Right kidney (tissue), 9 donors: ENCODE measurements at places on chromosomes 1 and 21.
A peak's percentile ranks its signal among the peaks of the same experiment; 100 is the strongest.

DNA sequence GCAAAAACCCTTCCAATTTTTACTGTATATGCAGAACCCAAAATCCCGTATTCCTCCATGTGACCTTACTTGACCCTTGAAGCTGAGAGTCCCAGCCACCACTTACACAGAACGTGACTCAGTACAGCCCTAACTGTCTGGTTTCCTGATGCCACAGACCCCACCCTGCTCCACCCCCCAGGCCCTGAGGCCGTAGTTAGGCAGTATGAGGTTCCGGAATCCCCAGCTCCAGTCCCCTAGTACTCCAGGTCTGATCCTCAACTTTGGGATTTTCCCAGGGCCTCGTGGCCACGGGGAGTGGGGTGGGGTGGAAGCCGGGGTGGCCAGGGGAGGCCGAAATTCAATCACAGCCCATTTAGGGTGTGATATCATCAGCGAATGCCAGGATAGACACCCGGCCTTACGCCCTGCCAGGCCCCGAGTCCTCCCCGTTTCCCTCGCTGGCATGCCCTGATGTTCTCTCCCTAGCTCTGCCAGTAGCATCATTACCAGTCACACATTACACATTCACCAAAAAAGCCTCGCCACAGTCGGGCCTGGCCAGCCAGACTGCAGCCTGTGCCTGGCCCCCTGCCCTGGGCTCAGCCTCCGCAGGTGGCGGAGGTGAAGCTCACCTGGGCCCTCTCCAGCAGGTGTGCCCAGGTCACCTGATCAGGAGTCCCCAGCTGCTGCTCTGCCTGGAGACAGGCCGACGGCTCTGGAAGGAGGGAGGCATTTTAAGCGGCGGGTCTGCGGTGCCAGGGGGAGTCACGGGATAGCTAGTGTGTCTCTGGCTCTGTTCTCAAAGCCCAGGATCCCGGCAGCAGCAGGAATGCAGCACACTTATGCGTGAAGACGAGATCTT lies 70.8 kb downstream of the SCCPDH start:
- no peak for DNase-seq

DNA sequence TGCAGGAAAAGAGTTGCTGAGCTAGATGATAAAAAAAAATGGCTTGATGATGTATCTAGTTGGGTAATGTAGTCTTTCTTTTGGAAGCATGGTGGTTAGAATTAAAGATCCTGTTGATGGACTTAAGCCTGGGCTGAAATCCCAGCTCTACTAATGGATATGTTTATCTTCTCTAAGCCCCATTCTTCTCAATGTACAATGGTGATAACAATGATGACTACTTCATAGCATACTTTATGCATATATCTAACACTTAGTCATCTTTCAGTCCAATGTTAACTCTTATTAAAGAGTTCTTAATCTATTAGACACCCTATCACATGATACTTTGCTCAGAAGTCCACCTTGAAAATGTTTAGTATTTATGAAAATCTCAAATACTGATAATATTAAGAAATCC lies 189.5 kb downstream of the PLA2G4A start:
- DNase-seq = no peak

- DNase-seq = no peak
Measured at GRCh38 chr1:178862416-178862815, 8.5 kb downstream of the ANGPTL1 start.

DNA sequence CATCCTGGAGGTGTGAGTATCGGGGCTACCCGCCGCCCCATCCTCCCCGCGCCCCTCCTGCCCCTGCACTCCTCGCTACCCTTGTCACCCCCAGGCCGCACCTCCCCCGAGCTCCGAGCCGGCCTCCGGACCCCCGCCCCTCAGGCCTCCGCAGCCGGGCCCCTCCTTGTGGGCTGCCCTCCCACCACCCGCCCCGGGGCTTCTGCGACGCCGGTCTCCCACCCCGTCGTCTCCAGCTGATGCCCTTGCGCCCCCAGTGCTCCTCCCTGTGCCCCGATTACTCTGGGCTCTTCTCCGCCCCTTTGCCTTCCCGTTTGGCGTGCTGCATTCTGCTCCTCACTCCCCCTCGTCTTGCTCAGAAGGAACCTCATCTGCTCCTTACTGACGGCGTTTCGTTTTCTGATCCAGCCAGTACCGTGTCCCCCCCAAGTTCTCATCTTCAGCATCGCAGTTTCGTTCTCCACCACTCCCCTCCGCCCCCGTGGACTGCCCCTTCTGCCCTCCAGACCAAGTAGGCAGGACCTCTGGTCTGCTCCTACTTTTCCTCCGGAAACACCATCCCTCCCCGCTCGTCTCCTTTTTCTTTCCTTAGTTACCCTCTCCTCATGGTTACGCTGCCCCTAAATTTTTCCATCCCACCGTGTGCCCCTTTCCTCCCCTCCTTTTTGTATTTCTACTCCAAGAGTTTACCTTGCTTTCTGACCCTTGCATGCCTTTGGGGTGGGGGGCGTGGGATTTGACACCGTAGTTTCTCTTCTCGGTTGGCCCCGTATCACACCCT lies 841 bp downstream of the SNX27 start:
- DNase-seq = peak; percentile 55

- DNase-seq = no peak
Measured at GRCh38 chr1:84422909-84423308, 24.6 kb downstream of the DNASE2B start.

- no peak for DNase-seq
Measured at GRCh38 chr1:84598846-84599741, 24.9 kb upstream of the CTBS start.

DNA sequence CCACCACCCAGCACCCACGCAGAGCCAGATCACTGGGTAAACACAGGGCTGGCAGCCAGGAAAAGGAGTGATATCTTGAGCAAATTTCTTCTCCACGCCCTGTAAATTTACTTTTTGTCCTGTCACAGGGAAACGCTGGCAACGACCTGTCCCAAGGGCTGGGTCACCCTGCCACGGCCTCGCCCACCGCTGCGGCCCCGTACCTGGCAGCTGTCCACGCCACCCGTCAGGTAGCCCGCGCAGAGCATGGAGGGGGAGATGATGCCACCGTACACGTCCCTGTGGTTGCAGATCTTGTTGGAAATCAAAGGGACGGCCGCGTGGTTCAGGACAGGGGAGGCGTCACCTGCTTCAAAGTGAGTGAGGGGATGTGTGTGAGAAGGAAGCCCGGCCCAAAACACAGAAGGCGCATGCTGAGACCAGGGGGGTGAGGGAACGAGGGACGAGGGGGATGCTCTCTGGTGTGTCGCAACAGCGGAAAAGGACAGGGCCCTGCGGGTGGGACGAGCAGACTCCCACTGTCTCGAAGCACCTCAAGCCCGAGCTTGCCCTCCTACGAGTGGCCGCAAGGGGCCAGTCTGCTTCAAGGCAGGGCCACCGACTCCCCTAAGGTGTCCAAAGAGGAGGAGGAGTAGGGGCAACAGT lies 10.1 kb upstream of the TFF1 start:
- no peak for DNase-seq

DNA sequence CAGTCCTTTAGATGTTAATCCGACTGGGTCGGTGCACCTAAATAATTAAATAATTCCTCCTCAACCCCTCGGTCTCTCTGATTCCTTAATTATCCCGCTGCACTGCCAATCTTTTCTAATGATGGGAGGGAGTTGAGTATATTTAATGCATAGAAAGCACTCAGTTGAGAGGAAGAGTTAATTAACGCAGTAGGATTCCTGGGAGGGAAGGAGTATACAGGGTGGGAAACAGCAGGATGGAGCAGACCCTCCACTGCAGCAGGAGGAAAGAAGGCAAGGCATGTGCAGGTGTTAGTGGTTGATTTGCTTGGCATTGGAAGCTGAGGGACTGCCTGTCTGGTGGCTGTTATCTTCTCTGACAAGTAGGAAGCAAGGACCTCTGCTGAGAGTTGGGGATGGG lies 9.9 kb upstream of the REN start:
- DNase-seq = no peak

DNA sequence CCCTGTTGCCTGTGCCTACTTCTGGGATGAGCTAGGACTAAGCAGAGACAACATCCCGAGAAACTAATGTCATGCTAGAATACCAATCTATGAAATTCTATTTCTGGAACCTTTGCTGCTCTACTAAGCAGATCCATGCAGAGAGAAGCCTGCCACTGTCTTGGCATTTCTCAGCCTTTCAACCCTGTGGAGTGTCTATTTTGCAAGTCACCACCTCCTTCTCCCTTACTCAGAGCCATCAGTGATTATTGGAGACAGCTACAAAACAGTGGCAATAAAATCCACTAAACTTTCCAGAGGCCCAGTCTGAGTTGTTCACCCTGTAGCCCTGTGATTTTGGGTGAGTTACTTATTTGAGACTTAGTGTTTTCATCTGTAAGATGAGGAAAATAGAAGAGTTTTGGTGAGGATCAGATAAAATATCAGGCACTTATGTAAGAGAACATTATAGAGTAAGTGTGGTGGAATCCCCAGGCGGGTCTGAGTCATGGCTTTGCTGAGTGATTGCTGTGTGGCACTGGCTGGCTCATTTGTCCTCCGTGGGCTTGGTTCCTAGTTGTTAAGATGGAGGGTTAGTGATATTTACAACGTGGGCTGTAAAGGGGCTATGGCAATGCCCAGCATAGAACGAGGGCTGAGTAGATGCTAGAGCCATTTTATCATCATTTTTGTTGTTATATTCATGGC lies 61.1 kb downstream of the FMN2 start:
- DNase-seq = no peak

GRCh38 chr1:155760751-155761475 lies 72.0 kb downstream of the DAP3 start:
- DNase-seq = no peak

GRCh38 chr1:24673341-24673740 lies 30.2 kb downstream of the SRRM1 start:
- DNase-seq = no peak

- DNase-seq = no peak
Measured at GRCh38 chr1:6121021-6121421, 59.1 kb downstream of the CHD5 start.

DNA sequence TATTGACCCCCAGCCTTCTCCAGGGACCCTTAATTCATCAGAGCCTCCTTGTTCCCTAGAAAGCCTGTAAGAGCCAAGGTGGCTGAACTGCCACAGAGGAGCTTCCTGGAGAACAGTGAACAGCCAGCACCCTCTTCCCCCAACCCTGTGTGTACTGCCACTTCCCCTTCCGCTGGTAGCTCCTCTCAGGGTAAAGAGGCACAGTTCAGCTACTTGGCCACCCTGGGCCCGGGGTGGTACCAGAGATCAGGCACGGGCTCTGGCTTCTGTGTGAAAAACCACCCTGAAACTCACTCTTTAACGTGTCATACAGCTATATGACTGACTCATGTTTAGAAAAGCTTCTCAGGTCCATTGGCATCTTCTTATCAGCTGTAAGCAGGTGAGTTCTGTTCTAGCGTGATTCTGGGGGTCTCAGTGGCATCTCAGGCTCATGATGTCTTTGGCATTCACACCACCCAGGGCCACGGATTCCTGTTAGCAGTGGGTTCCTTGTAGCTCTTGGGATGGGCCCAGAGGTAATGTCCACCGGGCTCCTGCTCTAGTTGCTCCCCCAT lies 22.4 kb downstream of the ARMH1 start:
- DNase-seq = no peak

- DNase-seq = no peak
Measured at GRCh38 chr1:54883349-54884102, 3.5 kb downstream of the DHCR24 start.

GRCh38 chr1:53411541-53412152 lies 47.6 kb upstream of the DMRTB1 start:
- no peak for DNase-seq

DNA sequence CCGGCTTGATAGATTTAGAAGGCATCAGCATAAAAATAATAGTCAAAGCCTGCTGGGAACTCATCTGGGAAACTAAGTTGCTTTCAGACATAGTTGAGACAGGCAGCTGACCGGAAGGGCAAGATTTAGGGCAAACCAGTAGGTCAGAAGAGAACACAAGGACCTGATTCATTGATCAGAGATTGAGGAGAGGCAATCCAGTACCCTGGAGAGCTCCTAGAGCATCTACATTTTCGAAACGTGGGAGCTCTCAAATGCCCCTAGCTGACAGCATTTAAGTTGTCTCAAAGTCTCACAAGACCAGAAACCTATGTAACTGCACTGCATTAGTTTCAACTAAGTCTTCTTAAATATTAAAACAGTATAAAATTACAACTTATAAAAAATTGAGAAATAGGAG lies 22.9 kb upstream of the MTF2 start:
- DNase-seq = no peak

DNA sequence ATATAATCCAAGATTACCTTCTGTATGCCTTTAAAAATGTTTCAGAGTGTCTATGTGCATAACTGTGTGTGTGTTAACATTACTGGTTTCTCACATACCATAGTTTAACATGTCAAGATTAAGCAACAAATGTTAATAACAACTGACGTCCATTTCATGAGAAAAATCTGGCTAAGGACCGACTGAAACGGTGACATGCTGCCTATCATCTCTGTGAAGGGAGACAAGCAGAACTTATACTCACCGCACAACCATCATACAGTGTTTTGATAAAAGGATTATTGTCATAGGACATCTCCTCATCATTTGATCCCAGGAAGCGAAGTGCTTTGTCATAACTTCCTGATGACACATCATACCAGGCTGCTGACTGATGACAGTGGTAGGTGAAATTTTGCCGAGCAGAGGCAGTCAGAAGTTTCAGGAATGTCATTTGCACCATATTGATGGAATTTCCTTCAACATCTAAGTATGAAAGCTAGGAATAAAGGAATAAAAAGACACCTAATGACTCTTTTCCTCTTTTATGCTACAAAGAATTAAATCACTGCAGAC lies 228.8 kb downstream of the COL11A1 start:
- DNase-seq = no peak

- no peak for DNase-seq
Measured at GRCh38 chr1:204286831-204287421, 72.8 kb downstream of the PLEKHA6 start.

GRCh38 chr1:223062177-223062576 lies 80.9 kb downstream of the TLR5 start:
- DNase-seq = no peak

DNA sequence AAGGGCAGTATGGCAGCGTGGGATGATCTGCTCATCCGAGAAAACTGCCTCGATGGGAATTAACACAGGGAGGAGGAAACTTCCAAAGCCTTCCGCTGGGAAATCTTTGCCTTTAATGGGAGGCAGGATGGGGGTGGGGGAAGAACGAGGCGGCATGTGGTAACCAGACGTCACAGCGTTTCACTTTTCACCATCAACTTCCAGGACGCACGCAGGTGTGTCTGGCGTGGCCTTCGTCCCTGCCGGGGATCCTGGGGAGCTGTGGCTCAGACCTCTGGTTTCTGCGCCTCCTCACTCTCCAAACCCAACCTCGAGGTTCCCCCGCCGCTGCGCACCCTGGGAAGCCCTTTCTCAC lies 282 bp downstream of the RSPH1 start:
- no peak for DNase-seq

GRCh38 chr1:61486783-61487536 lies 238.0 kb downstream of the TM2D1 start:
- DNase-seq = no peak

DNA sequence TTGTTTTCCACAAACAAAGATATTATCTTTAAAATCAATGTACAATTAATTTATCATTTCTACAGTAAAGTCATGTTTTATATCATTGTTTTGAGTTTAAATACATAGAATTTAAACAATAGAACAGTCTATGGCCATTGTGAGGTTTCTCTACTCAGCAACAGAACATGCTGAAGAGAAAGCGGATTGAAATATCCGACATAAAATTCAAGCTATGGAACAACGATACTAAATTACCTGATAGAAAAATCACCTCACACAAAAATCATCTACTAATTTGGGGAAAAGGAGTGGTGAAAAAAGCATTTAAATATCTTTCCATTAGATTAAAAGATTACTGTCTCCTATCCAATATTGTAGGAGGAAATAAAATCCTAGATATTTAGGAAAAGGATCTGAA lies 12.6 kb downstream of the CDKN2C start:
- no peak for DNase-seq
